ENCODE measurements at places on chromosomes 5 and 9.

DNA sequence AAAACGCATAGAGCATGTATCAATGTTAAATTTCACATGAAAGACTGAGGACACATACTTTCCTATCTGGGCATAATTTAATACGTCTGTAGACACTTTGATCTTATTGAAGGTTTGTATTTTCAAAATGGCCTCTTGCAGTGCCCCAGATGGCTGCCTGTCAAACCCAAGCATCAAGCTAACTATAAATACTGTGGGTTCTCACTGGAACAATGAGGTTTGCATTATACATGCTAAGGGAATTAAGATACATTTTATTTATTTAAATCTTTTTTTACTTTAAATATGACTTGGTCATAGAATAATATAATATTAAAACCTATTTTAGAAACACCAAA, 702.9 kb upstream of the GRAMD2B start:
- no peak for DNase-seq

GRCh38 chr5:64807520-64807919, 38.8 kb downstream of the CWC27 start:
- no peak for DNase-seq

DNA sequence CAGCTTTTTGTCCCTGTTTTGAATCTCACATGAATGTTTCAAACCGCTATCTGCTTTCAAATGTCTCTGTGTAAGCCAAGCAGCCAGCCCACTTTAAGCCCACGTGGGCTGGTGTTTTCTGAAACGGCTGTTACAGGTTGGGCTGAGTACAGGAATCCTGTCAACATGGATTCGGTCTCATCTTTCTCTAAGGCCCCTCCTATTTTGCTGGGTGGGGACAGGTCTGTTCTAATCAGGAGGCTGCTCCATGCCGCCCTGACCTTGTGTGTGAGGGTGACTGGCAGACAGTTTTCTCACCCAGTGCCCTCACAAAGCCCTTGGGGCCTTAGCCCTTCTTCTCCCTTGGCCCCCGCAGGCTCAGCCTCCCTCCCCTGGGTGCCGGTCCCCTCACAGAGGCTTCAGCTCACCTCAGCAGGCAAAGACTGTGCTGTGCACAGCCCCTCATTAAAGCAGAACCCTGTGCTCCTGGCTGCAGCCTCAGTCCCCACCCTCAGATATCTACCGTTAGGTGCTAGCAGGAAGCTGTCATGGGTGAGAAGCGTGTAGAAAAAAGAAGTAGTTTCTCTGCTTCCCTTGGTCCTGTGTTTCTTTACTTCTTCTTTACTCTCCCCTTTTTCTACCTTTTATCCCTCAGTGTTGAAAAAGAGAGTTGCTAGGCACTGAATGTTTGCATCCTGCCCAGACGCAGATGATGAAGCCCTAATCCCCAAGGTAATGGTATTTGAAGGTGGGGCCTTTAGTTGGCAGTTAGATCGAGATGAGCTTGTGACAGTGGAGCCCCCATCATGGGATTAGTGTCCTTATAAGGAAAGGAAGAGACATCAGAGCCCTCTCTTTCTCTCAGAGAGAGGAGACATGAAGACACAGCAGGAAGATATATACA, 205.7 kb downstream of the ADAMTS12 start:
- no peak for DNase-seq

DNA sequence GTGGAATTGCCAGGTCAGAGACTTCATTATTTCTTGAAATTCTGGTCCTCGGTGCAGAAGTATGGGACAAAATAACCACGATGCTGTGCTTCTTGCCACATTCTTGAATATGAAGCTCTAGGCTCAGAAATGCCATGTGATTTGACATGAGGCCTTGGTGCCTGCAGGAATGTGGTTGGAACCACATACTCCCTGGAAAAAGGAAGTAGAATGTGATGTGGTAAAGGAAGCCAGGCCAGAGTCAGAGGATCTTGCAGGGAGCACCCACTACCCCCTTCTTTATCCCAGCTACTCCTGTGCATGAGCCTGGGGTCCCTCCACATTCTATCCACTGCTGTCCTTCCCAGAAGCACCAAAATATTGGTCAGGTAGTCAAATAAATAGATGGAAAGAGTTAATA, 80.9 kb downstream of the FOXD1 start:
- DNase-seq, result no peak

GRCh38 chr9:19255821-19256220, 25.3 kb downstream of the DENND4C start:
- DNase-seq, result no peak

DNA sequence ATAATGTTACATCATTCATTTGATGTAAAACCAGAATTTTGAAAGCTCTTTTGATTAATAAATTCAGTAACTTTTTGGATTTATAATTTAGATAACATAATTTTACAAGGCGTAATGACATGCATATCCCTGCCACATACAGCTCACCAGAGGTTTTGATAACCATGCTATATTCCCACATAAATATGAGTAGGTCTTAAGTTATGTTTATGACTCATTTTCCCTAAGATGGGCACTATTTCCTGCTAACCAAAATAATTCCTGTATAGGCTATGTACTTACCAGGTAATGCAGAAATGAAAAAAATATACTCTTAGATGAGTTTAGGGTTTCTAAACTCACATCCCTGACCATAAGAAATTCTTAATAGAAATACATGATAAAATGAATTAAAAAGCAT, 93.9 kb upstream of the EDIL3 start:
- DNase-seq, result no peak

DNA sequence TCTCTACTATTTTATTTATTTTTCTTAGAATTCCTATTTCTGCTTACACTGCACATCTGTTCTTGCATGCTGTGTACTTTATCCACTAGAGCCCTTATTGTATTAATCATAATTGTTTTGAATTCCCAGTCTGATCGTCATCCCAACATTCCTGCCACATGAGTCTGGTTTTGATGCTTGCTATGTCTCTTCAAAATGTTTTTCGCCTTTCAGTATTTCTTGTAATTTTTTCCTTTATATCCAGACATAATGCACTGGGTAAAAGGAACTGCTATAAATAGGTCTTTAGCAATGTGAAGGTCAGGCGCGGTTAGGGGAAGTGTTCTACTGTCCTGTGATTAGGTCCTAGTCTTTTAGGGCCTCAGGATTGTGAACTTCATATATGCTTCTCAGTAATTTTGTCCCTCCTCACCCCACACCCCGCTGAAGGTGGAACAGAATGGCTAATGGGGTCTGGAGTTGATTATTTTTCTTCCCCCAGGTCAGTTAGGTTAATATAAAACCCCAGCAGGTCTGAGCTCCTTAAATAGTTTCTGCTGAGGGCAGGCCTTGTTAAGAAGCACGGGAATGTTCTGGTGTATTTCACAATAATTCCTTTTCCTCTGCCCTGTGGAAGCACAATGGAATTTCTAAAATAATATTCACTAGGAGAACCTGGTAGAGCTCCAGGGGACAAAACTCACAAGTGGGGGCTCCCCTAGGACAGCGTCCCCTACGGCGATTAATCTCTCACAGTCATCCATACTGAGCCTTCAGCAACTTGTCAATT, 146.6 kb upstream of the TUT7 start:
- no peak for DNase-seq

- DNase-seq, result no peak
These were observed 68.1 kb downstream of the GALNT10 start for GRCh38 chr5:154258531-154259217.

DNA sequence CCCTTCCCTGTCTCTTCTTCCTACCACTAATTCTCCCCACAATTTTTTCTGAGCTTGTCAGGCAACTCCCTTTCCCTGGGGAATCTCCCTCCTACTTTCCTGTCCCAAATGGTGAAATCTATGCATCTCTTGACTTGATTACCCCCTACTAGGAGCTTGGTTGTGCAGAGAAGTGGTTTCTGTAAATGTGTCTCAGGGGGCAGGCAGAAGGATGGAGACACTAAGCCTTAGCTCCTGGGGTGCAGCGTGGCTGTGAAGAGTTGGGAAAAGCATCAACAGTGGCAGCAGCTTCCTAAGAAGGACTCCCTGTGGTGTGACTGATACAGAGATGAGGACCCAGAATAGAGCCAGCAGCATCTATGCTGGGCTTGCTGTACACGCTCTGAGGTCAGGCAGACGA, 62.3 kb downstream of the NRG2 start:
- DNase-seq, result no peak

GRCh38 chr9:125757834-125758233, 10.7 kb downstream of the PBX3 start:
- no peak for DNase-seq

- DNase-seq, result no peak
These were observed 172.1 kb upstream of the PPP1R2B start for GRCh38 chr5:156677963-156678362.

GRCh38 chr5:113164021-113164420, 187.4 kb downstream of the DCP2 start:
- no peak for DNase-seq

GRCh38 chr5:16548115-16548514, 68.7 kb downstream of the RETREG1 start:
- no peak for DNase-seq

GRCh38 chr5:139023286-139023685, 148.2 kb upstream of the LRRTM2 start:
- no peak for DNase-seq

DNA sequence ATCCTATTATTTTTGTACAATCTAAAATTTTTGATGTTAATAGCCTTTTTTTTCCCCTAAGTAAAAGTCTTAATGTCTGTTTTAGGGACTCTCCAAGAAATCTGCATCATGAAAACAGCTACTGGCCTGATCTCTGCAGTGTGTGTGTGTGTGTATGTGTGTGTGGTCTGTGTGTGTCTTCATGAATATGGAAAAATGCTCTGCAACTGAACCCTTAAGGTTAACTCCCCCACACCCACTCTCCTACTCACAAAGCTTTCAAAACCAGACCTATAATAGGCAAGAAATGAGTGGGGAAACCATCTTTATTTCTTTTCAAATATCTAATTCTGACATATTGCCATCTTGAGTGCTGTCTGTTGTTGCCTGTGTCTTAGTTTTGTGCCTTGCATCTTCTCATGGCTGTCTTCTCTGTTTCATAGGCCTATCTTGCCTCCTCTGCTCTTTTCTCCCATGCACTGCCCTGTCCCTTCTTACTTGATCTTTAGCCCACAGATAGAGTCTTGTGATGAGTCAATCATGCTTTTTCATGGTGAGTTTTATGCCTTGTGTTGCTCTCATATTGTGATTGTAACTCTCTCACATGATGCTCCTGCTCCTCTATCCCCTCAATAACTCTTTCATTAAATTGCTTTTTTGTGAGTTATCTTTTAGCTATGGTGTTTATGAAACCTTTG, 68.3 kb downstream of the CHSY3 start:
- no peak for DNase-seq

- no peak for DNase-seq
These were observed 28.1 kb downstream of the FRMPD1 start for GRCh38 chr9:37678789-37679273.

GRCh38 chr9:136831002-136831719, 11.1 kb upstream of the AJM1 start:
- DNase-seq, result no peak

GRCh38 chr9:7375013-7375511, 424.5 kb downstream of the DMAC1 start:
- DNase-seq, result no peak

Data from colonic mucosa (tissue), 4 donors.